Endothelial cell (in vitro differentiated cells): ENCODE measurements at places on chromosomes 12 and 14.
A peak's percentile ranks its signal among the peaks of the same experiment; 100 is the strongest.

GRCh38 chr12:124429535-124429934, 134.6 kb downstream of the RFLNA start:
- no peak for DNase-seq

DNA sequence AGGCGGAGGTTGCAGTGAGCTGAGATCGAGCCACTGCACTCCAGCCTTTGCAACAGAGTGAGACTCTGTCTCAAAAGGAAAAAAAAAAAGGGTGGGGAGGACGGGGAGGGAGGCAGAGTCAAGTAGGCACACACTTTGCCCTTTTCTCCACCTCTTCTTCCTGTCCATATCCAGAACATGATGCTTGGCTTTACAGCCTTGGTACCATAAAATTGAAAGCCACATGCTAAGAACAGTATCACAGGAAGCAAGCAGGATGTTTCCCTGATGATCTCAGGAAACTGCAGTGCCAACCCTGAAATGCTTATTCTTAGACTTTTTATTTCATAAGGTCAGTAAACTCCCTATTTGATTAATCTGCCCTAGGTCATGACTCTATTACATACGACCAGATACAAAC, 32.5 kb upstream of the YAF2 start:
- DNase-seq = no peak

- no peak for DNase-seq
These were observed 65.9 kb downstream of the PHLDA1 start for GRCh38 chr12:75965661-75966060.

DNA sequence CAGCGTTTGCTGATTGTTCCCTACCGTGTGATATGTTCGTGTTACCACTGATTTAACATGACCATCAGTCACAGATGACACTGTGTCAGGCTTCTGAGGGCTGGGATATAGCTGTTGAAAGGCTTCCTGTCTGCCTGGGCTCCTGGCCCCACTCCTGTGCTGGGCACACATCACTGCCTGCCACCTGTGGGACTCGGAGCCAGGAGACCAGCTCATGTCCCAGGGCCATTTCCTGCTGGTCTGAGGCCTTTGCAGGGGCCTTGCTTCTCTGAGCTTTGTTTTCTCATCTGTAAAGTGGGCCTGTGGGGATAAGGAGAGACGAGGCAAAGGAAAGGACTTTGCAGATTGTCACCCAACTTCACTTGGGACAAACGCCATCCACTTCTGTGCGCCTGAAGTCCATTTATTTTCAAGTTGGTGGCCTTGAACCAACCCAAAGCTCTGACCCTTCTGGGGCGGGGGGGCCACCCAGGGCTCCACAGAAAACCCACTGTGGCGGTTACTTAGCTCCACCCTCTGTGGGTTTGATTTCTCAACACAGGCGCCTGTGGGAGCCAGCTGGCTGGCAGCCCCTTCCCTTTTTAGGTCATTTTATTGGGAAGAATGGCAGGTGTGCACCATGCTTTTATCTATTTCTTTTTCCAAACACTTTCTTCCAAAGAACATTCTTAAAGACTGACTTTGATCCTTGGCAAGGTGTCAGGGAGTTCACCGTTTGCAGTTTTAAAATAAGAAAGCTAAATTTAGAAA, 54.1 kb downstream of the BEGAIN start:
- no peak for DNase-seq

GRCh38 chr12:23428758-23429157, 520.7 kb downstream of the SOX5 start:
- no peak for DNase-seq

DNA sequence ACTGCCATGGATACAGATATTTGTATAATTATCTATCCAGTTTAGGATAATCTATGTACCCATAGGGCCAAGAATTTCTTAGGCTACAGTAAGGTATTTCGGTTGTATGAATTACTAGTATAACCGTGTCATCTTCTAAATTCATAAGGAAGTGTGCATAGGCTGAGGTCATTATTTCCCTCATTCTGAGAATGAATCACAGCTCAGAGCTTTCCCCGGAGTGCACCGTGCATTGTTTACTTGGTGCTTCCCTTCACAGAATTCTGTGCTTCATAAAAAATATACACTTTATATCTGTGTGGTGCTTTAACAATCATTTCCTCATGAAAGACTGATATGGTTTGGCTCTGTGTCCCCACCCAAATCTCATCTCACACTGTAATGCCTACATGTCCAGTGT, 514.1 kb downstream of the ETNK1 start:
- DNase-seq = no peak

DNA sequence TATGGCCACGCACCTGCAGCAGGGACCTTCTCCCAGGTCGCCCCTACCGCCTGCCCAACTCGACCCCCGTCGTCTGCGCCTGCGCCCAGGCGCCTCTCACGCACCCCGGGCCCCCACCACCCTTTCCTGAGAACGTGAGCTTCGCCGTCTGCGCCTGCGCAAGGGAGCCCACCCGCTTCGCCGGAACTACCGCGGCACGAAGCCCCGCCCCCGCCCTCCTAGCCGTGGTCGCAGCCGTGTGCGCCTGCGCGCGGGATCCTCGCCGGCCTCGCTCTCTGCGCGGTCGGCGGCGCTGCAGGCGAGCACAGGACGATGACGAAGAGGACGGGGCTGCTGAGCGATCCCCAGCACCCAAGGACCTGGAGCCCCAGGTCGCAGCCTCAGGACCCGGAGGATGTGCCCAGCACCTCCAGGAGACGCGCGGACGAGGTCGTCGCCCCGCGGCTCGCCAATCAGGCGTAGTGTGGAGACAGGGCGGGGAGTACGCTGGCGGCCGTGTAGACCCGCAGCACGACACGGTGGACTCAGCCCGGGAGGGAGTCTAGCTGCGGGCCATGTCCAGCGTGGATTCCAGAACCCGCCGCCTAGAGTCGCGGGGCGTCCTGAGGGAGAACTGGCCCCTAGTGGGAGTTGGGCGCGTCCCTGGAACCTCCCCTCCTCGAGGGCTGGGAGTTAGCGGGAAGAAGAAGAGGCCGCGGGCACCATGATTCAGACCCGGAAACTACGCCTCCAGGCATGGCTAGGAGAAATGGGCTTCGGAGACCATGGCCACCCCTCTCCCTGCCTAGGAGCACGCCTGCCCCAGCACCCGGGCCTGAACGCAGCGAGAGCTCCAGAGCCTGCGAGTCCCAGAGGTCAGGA, 1120.8 kb upstream of the TMEM132C start:
- DNase-seq = no peak

DNA sequence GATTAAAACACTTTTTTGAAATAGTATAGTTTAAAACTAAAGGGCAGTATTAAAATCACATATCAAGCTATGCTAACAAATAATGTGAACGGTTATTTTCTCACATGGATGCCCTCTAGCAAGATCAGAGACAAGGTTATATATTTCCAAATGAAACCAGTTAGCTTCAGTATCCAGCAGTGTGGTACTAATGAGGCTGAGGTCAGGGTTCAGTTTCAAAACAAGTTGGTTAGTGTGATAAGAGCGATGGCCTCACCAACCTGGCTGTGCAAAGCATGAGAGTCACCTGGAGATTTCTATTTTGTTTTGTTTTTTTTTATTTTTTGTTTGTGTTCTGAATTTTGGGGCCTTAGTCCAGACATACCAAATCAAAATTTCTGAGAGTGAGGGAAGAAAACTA, 352.2 kb upstream of the KITLG start:
- DNase-seq = no peak

DNA sequence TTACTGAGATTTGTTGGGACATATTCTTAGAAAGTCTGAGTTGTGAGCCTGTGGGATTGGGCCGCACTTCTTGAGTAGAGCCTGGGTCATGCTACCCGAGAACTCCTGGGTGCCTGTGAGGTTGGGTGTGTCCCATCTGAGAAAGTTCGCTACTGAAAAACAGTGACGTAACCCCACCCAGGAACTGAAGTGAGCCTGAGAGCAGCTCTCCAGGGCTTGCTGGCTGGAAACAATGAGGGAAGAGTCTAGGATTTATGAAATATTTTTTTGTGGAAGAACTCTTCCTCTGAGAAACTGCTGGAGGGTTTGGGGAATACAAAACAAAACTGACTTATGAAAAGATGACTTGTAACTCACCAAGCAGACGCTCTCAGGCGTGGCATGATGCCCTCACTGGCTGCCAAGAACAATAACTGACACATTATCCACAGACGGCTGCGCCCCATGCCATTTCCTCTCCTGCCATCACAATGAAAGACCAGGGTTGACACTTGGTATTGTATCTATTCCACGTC, 69.2 kb downstream of the RASSF3 start:
- DNase-seq = no peak

GRCh38 chr12:2796187-2796666, 1.5 kb downstream of the FKBP4 start:
- DNase-seq = peak; percentile 8

- no peak for DNase-seq
These were observed 69.6 kb upstream of the KRAS start for GRCh38 chr12:25320123-25321006.
